Stimulated activated CD8-positive, alpha-beta memory T cell treated with anti-CD3 and anti-CD28 coated beads, Interleukin-7, amount 100 ng/mL, for 24 hours (primary cell): ENCODE measurements at places on chromosomes 12 and 14.

GRCh38 chr12:25797386-25797785 is 161.1 kb upstream of the RASSF8 start:
- no peak for DNase-seq

DNA sequence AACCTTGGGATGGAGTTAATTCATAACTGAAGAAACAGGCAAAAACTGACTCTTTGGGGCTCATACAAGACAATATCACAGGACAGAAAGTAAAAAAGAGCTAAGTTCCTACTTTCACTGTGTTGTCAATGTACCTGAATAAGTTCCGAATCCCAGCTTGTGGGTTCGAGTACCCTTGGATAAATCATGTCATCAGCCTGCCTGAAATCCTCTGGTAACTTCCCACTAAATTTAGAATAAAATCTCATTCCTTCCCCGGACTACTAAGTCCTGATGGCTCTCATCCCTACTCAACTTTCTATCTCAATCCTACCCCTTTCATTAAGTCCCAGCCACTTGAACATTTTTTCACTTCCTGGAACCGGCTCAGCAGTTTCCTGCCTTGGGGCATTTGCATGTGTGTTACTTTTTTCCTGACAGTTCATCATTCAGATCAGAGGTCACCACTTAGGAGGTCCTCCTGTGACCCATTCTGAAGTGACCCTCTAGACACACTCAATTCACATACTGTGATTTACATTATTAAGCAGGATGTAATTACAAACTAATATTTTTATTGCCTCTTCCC is 12.7 kb downstream of the ERP29 start:
- DNase-seq: no peak

- no peak for DNase-seq
Measured at GRCh38 chr12:75831402-75831801, 200.2 kb downstream of the PHLDA1 start.

DNA sequence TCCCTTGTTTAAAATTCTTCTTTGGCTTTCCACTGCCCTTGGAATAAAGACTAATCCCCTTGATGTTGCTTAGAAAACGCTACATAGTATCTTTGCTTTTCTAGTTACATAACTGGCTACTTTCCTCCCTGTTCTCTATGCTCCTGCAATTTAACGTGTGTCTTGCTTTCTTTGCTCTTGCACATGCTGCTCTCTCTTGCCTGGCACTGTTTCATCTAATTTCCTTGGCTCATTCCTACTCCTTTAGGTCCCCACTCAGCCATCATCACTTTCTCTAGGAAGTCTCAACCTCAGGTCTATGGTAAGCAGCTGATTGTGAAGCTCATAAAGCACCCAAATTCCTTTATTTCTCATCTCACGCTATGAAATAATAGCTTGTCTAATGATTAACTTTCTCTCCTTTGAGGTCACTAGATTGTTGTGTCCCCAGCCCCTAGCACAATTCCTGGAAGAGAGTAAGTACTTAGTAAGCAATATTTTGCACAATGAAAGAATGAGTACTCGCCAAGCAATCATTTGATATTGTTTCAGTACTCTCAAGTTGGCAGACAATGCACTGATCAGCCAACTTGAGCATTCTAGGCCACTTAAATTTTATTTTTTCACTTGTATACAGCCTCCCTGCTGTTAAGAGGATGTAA is 3.3 kb downstream of the ALDH6A1 start:
- no peak for DNase-seq

DNA sequence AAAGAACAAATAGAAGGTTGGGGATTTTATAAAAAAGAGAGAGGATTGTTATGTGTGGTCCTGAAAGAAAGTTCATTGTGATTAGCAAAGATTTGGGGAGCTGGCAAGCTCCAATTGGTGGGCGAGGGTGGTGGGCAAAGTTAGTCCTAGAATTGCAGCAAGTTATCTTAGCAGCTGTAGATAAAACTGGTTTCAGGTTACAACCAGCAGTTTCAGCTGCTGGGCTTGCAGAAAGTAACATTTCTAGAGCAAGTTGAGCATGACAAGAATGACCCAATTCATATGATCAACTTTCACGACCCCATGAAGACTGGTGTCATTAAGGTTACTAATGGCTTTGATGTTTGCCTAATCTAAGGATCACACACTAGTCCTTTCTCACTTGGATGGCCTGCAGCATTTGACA is 177.9 kb upstream of the NUDT4 start:
- DNase-seq: no peak

GRCh38 chr14:81519200-81520011 is 14.2 kb downstream of the SEL1L start:
- DNase-seq: no peak

GRCh38 chr14:77613201-77613600 is 3.2 kb downstream of the SPTLC2 start:
- DNase-seq: no peak
